ENCODE measurements at places on chromosomes 7 and 10.

DNA sequence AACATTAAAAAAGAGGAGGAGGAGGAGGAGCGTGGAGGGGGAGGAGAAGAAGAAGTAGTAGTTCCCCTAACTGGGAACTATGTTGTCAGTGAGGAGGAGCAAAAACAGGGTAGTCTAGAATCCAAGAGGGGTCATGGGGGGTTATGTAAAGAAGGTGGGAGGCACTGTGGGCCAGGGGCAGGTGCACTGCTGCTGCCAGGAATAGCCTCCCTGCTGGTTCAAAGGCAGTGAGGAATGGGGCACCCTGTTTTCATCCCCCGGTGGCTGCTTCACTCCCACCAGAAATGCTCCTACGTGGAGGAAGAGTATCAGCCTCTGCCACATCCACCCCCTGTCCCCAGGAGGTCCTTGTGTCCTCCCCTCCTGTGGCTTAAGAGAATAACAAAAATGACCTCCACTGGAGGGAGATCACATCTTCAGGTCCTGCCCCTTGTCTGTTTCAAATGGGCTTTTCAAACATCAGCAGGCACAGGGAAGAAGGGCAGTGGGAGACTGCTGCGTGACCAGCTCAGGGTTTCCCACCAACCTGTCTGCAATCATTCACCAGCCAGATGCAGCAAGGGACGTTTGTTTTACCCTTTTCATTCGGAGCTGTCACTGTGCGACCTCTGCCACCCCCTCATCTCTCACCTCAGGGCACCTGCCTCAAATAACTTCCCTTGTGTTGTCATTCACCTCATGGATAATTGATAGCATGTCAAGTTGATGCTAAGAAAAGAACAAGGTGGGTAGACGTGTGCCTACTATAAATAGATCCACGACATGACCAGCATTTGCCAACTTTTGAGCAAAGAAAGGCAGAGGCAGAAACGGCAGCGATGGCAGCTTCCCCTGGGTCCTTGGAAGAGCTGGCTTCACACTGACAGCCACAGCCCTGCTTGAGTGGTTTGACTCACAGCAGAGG lies 92.6 kb downstream of the DGKI start:
- no peak for DNase-seq

DNA sequence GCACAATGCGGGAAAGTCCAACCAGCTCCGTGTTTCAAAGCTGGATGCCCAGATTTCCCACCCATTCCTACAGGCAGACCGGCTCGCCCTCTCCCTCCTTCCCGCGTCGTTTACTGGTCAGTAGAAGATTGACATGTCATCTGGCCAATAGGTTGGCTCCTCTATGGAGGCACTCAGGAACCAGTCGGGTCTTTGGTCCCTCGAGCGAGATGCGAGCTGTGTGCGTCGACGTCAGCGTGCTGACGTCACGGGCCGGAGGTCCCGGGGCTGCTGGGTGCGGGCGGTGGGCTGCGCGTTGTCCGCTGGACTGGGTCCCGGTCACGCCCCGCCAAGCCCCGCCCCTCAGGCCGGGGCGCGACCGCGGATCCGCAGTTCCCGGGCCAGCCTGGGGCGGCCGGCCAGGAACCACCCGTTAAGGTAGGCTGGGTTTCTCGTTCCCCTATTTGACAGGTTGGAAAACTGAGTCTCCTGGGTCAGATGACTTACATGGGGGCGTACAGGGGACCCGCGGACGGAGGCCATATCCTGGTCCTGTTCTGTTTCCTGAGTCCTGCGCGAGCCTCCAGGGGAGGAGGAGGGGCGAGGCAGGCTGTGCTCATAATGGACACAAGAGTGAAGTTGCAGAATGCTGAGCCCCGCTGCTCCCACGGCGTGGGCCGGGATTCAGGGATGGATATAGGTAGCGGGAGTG lies at the start of gene STARD3NL:
Gene STARD3NL, plus strand, starts transcription at position 242 of the 691 bp plus-strand sequence. CDS start 29,260 bp downstream, outside the sequence.
- peak; percentile 100 for DNase-seq

GRCh38 chr7:110719741-110720140 lies 371.2 kb upstream of the LRRN3 start:
- no peak for DNase-seq

DNA sequence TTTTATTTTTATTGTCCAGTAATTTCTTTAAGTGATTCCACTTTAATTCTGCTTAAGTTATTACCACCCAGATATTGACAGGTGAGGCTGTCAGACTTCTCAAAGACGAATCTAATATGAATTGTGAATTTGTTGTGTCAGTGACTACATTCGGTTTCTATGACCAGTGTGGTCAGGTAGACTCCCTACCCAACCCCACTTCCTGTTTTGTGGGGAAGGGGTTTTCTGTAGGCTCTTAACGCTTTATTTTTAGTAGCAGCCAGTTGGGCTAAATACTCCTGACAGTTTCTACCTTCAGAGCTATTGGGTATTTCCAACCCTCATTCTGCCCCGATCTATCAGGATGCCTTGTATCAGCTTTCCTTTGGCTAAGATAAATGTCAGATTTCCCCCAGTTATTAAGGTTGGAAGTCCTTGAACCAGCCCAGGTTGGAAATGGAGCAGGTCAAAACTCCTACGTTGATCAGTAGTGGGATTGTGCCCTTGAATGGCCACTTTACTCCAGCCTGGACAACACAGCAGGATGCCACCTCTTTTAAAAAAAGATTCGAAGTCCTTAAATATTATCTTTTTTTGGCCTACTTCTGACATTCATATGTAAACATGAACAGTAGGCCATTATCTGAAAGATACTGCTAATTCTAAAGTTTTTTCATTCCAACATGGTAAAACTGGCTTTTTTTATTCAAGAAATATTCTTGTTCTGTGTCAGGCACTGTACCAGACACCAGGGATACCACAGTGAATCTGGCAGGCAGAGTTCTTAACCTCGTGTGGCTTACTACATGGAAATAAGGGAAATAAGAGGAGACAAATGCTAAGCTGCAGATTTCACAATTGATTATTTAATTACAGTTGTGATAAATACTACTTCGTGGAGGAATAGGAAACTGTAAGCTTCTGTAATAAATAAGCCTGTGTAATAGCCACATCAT lies 133.3 kb upstream of the SAMD8 start:
- DNase-seq, result no peak

GRCh38 chr10:130040351-130040750 lies 70.3 kb downstream of the C10orf143 start:
- no peak for DNase-seq

- DNase-seq, result no peak
Measured at GRCh38 chr10:46522295-46523118, 34.0 kb downstream of the GPRIN2 start.

DNA sequence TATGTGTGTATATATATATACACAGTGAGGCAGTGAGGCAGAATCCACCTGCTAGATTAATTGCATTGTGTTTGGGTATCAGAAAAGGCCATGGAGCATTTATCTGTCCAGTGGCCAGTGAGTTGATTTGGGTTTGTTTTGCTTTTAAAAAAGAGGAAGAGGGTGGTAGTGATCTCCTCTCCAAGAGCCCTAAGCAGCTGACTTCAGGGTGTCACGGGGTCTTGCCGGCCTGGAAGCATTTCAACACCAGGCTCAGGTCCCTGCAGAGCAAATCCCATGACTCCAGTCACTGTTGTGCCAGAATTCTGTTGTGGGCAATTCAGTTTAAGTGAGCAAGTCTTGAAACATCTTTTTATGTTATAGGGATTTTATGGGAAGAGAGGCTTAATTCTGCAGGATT lies 30.6 kb upstream of the GPNMB start:
- no peak for DNase-seq

- no peak for DNase-seq
Measured at GRCh38 chr10:128054163-128054970, 71.9 kb downstream of the MKI67 start.

DNA sequence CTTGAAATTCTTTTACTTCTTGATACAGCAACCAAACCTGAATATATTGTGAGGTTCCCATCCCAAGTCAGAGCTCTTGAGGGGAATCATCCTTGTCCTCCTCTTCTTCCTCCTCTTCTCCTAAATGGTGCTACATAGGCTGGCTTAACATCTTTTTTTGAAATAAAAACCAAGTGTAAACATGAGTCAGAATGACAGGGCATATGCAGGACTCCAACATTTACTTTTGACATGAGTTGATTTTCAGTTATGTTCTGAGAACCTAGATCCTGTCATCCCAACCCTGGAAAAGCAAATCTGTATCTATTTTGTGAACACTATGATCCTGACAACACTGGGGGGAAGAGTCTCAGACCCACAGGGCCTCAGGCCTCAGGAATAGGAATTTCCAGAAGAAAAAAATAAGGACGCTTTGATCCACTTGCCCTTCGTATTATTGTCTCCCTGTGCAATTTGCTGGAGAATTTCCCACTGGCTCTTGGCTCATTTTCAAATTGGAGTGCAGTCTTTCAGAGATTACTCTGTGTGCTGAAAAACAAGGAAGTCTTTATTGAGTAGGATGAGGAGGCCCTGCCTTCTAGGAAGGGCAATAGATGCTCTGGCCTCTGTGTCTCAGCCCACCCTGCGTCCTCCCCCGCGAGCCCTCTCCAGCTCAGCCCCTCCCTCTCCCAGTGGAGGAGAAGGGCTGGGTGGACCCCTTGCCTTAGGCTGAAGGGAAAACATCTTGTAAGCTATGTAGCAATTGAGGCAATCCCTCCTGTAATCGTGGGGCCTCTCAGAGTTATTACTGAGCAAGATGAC lies 121.6 kb downstream of the CREB5 start:
- DNase-seq, result no peak

DNA sequence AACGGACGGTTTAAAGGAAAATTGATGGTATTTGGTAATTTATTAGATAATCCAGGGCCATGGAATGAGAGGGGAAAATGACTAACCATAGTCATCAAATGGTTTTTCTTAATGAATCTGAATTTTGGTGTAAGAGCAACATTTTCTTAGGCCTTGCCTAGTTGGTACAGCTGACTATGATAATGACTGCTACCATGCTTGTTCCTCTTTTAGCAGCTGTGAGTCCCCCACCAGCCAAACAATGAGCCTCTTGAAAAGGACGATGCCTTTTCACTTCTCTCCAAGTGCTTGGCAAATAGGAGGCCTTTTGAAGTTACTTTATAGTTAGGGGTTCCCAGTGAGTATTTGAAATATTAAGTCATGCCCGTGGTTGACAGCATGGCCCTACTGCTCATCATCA lies 53.0 kb downstream of the TRUB1 start:
- DNase-seq, result no peak

- DNase-seq, result no peak
Measured at GRCh38 chr10:89556600-89556999, 21.2 kb upstream of the SLC16A12 start.

GRCh38 chr7:120180221-120180620 lies 92.8 kb upstream of the KCND2 start:
- DNase-seq, result no peak

DNA sequence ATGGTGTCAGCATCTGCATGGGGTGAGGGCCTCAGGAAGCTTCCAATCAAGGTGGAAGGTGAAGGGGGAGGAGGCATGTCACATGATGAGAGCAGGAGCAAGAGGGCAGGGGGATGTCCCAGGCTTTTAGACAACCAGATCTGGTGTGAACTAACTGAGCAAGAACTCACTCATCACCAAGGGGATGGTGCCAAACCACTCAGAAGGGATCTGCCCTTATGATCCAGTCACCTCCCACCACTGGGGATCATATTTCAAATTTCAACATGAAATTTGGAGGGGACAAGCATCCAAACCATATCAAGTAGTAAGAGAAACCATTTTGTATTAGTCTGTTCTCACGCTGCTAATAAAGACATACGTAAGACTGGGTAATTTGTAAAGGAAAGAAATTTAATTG lies 33.6 kb downstream of the THNSL1 start:
- no peak for DNase-seq

DNA sequence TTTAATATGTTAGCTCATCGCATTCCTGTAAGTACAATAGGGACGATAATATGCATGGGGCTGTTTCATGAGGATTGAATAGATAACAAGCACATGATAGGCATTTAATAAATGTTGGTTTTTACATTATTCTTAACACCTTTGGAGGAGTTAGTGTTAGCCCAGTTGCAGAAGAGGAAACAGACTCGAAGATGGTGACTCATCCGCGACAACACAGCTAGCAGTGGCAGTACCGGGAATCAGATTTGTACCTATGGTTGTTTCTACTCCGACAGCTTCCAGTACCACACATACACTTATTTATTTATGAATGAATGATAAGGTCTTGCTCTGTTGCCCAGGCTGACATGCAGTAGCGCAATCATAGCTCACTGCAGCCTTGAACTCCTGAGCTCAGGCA lies 2.9 kb downstream of the LRMDA start:
- no peak for DNase-seq

DNA sequence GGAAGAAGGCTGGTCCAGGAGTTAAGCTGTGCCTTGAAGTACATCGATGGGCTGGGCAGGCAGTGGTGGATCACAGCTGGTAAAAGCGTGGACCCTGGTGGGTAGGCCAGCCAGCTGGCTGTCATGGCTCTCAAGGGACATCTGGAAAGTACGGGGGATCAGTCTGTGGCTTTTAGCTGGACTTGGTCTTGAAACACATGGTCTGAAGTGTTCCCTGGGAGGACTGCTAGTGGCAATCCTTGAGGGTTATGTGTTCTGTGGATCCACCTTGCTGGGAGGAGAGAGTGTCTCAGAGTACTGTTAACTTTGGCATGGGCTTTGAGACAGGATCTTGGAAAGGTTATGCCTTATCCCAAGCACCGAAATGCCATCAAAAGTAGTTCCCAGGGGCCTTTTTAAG lies 754.3 kb downstream of the SUGCT start:
- no peak for DNase-seq

- DNase-seq, result no peak
Measured at GRCh38 chr10:44348496-44348895, 36.4 kb downstream of the CXCL12 start.

DNA sequence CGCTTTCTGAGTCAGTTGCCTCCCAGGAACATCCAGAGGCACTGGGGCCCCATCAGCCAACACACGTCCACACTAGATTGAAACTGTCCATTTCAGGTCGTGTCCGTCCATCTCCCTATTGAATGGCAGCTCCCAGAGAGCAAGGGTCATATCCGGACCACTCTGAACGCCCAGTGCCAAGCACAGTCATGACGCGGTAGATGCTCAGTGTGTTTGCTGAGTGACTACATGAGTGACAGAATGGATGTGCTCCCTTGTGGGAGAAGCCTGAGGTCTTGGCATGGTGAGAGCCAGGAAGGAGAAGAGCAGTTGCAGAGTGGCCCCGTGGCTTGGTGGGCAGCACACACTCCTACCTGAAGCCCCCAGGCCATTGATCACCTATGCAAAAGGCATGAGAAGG lies 92.5 kb upstream of the CUX1 start:
- no peak for DNase-seq

DNA sequence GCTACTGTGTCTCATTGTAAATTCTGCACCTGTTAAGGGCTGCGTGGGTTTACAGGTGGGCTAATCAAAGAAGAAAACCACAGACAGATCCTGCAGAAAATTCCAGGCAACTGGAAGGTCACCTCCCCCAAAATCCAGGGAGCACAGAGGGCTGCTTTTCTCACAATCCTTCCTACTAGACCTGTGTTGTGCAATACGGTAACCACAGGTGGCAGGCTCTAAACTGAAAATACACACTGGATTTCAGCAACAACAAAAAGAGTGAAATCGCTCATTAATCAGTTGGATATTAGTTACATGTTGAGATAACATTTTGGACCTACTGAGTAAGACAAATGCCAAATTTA lies 83.2 kb downstream of the SLC16A9 start:
- no peak for DNase-seq

GRCh38 chr7:131538813-131539179 lies 17.6 kb downstream of the PODXL start:
- no peak for DNase-seq

- no peak for DNase-seq
Measured at GRCh38 chr7:40047661-40048060, 86.8 kb downstream of the MPLKIP start.

GRCh38 chr10:11150879-11151415 lies 133.3 kb downstream of the CELF2 start:
- no peak for DNase-seq

GRCh38 chr7:117012696-117013095 lies 59.4 kb downstream of the ST7 start:
- DNase-seq, result no peak

- no peak for DNase-seq
Measured at GRCh38 chr10:17821893-17822292, 12.7 kb downstream of the MRC1 start.

All from urinary bladder (tissue), 4 donors.